SJCRH30 (cell line): ENCODE measurements at places on chromosomes 3 and 15.

DNA sequence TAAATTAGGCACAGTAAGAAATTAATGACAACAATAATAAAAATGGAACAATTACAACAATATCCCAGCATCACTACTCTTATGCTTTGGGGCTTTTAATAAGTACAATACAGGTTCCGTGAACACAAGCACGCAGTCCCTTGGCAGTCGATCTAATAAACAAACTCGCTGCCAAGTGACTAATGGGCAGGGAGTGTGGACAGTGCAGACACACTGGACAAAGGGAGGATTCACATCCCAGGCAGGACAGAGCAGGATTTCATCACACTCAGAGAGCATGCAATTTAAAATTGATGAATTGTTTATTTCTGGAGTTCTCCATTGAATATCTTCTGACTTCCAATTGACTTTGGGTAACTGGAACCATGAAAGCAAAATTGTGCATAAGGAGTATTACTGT is 524.1 kb upstream of the CFAP20DC start:
- DNase-seq: no peak

GRCh38 chr15:83489690-83490089 is 42.5 kb downstream of the SH3GL3 start:
- DNase-seq: no peak

DNA sequence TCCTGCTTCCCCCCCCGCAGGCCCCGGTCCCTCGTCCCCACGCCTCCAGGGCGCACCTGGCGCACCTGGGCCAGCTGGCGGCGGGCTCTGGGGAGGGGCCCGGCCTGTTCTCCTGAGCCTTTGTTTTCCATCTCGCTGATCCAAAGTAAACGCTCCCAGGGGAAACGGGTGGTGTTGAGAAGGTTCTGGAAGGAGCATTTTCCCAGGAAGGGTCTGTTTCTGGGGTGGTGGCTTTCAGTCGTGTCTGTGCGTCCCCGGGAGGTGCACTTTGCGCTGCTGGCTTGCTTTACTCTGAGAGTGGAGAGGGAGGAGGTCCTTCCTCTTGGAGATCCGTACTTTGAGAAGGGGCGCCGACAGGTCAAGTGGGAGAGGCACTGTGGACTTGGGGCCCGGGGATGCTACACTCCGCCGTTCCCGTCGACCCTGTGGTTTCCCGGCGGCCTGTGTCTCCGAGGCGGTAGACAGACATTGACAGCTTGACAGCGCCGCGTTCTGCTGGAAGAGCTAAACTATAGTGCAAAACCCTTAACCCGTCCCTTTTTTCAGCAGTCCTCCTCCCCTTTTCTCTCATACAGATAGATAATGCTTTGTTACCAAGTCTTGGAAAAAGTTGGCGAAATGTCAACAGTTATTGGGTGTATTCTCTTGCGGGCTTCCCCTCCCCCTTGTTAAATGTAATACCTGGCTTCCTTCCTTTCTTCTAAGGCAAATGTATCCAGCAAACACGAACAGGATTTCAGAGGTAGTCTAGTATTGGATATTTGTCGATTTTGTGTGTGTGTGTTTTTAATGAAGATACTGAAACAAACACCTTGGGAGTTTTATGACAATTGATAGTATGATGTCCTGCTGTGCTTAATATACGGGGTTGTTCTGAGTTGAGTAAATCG is 6.5 kb downstream of the TPM1 start:
- peak; percentile 68 for DNase-seq

GRCh38 chr3:17967111-17967510 is 224.7 kb upstream of the TBC1D5 start:
- DNase-seq: no peak

GRCh38 chr15:58539548-58539947 is 107.8 kb downstream of the LIPC start:
- no peak for DNase-seq

- no peak for DNase-seq
Measured at GRCh38 chr15:87570206-87570605, 686.3 kb downstream of the NTRK3 start.

DNA sequence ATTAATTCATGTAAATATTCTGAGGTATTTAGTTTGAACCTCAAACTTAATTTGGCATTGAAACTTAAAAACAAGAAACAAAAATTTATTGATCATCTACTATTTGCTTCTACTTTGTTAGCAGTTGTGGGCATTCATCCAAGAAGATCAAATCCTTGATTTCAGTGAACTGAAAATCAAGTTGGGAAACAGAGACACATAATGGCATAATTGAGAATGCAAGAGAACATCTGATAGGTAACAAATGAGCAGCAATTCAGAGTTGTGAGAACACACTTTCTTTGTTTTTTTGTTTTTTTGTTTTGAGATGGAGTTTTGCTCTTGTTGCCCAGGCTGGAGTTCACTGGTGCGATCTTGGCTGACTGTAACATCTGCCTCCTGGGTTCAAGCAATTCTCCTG is 33.9 kb upstream of the MED12L start:
- DNase-seq: no peak

- no peak for DNase-seq
Measured at GRCh38 chr3:28989646-28990089, 291.2 kb upstream of the RBMS3 start.

- DNase-seq: no peak
Measured at GRCh38 chr3:197595470-197596185, 39.9 kb upstream of the BDH1 start.

GRCh38 chr3:111595232-111595631 is at the start of gene ZBED2:
Gene ZBED2 (minus strand): TSS chr3:111595346. CDS start chr3:111594201, 1,145 bp downstream.
- no peak for DNase-seq

DNA sequence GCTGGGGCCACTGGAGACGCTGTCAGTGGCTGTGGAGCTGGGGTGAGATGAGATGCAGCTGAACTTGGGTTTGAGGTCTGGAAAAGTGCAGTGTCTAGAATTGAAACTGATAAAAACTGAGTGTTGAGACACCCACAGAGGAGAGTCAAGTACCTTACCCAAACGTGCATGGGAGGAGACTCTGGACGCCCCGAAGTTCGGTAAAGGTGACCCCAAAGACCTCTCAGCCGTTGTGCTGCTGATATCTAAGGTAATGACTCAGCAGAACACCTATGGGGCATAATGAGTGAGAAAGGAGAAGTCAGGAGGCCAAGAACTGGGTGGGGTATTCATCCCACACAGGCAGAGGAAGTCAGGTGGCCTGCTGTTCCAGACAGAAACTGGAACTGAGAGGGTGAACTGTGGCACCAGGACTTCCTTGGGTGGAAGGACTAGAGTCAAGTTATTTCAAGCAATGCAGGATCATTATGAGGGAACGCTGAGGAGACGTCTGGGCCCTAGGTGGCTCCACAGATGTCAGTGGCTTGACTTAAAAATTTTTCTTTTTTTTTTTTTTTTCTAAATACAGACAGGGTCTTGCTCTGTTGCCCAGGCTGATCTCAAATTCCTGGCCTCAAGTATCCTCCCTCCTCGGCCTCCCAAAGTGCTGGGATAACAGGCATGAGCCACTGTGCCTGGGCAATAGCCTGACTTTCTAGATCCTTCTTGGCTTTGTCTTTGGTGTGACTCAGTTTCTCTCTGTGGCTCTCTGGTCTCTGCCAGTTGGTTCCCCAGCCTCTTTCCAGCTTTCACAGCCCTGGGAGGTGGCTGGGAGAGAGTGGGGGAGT is 67.6 kb upstream of the GCNT3 start:
- no peak for DNase-seq

GRCh38 chr3:114127517-114127916 is 51.3 kb downstream of the DRD3 start:
- no peak for DNase-seq

- no peak for DNase-seq
Measured at GRCh38 chr3:115270849-115271248, 123.8 kb upstream of the ZBTB20 start.

DNA sequence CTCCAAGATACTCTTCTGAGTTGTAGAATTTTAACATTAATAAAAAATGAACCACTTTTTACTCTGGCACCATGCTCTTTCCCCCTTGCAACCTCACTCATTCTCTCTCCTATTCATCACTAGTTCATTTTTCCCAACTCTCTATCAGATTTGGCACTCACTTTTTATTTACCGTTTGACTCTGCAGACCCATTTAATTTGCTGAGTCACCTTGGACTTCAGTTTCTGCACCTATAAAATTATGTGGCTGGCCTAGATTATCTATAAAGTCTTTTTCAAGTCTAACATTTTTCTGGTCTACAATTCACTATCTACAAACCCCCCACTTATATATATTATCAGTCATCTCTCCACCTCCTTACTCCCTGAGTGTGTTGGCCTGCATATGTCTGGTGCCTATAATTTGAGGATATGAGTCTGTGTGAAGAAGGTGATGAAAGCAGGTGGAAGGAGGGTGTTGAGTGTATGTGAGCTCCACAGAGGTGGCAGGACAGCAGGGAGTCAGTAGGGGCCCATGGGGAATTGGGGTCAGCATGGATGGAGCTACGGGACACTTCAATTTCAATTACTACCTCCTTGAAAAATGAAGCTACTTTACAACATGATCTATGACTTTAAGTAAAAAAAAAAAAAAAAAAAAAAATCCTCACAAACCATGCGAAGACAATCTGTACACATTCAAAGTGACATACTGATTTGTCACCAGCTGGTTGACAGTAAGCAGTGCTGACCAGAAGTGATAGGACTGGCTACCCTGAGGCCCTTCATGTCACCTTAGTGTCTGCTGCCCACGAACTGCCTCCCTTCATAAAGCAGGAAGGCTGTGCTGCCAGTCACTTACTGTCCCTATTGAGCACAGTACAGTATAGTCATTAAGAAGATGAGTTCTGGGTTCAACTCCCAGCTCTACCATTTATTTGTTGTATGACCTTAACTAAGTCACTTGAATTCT is 334.2 kb upstream of the IL12A start:
- no peak for DNase-seq

GRCh38 chr3:155917781-155918180 is 47.3 kb downstream of the GMPS start:
- no peak for DNase-seq

DNA sequence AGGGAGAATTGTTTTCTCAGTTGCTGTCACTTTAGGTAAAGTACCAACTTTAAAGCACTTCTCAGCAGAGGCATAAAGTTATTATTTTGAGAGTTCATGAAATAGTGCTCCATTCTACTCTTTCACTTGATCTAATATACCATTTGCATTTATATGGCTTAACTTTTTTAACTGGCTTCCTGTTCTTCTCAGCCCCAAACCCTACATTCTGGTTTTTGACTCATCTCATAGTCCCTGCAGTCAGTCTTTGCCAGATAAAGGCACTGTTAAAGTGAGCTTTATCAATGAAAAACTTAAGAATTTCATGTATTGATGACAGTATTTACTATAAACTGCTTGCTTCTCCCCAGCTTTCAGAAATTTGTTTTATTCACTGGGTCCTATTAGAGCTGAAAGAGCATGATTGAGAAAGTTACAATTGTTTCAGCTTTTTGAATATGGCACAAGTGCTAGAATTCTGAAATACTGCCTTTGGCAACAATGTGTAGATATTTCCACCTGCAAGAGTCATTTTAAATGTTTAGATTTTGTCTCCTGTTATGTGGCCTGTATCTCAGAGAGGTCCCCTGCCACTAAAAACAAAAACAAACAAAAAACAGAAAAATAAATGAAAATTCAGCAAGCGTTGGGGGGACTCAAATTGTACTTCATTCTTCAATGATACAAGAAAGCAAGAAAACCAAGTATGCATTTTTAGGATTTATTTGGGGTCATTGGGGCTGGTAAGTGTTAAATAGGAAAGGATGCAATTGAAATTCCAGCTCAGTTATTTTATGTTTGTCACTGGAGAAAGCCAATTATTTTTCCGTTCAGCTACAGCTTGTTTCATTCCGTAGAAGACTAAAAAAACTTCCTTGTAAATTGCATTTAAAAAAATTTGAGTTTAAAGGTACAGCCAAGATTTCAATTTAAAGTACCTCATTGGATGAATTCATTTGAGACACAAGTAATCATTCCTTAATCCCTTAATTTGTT is 28.6 kb downstream of the TGFBR2 start:
- no peak for DNase-seq

DNA sequence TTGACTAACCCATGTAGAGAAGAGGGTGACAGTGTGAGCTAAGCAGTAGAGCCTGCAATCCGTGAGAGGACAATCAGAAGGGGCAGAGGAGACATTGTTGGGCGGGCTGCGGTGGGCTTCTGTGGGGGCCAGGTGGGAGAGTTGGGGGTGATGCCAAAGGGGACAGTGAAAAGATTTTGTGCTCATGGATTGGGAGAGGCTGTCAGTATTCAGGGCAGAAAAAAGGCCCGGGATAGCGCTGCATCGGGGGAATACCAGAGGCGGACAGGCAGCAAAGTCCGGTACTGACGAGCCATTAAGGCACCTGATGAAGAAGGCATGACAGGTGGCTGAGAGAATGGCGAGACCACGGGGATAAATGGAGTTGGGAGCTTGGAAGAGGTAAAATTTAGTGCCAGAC is 1.3 kb upstream of the PXYLP1 start:
- DNase-seq: no peak

GRCh38 chr3:72996121-72996472 is 514 bp upstream of the PPP4R2 start:
- no peak for DNase-seq

- DNase-seq: peak; percentile 24
Measured at GRCh38 chr3:130772129-130772528, 25.5 kb upstream of the PIK3R4 start.

DNA sequence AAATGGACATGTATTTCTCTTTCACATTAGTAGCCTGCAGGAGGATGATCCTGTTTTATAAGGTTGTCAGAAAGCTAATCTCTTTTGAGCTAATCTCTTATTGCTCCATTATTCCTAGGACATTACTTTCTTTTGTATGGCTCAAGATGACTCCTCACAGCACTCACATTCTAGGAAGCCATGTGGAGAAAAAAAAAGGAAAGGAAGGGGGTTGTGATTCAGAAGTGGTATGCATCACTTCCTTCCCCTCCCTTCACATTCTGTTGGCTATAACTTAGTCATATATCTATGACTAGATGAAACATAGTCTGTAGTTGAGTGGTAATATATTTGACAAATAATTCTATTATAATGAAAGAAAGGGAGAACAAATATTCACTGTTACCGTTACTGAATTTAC is 168.8 kb upstream of the TTC14 start:
- DNase-seq: no peak

- DNase-seq: no peak
Measured at GRCh38 chr15:48415036-48415886, 84.0 kb downstream of the DUT start.

DNA sequence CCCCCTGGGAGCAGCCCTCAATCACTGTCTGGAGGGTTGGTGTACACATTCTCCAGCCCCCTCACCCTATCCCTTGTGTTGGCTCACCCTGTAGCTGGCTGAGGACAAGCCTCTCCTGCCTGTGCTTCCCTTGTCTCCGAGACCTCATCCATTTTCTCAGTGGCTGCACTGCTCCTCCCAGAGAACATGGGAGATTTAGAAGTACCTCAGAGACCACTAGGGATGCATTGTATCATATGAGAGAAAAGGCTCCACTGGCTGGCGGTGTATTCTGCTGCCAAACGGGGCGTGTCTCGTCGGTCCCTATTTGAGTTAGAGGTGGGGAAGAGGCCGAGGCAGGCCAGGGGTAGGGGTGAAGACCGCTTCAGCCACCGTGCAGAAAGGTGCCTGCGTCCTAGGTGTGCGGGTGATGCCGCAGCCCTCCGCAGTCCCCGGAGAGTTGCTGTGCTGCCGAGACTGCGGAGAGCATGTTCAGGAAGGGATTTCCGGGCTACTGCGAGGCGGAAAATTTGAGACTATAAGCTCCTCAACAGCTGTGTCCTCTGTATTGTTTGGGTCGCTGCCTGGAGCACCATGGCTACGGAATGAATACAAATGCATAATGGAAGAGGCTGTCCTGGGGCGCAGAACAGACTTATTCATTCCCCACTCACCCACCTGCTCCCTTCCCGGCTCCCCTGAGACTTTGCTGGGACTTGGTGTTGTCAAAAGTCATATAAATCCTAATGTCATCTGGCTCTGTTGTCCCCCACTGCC is 43.8 kb downstream of the SPSB4 start:
- DNase-seq: peak; percentile 97

- peak; percentile 38 for DNase-seq
Measured at GRCh38 chr3:102530415-102531181, 95.8 kb downstream of the ZPLD1 start.
